Motor neuron (in vitro differentiated cells): ENCODE measurements at places on chromosomes 2 and 18.

DNA sequence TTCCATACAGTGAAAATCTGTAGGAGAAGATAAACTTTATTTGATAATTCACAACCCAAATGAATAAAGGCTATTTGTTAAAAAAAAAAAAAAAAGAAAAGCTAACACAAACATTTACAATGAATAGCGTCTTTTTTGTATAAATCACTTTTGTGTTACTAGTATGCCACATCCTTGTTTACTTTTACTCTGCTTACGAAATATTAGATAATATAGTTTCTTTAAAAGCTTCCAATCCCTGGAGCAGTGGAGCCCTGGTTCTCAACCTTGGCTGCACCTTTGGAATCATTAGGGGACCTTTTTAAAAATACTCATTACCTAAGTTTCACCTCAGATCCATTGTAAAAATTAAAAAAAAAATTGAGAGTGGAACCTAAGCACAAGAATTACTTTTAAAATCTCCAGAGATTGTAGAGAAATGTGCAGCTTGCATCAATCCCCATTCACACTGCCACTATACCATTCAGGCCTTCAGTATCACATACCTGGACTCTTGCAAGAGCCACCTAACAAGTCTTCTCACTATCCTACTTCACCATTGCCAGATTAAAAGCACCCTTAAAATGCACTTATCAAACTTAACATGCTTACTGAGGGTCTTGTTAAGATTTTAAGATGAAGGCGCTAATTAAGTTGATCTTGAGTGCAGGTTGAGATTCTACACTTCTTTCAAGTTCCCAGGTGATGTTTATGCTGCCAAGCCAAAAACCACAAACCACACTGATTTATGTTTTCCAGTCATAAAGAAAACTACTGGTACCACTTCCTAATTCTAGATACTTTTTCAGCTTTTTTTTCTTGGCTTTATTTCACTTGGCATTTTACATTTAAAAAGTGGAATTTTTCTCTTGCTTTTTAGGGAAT, 59.7 kb upstream of the ZC3H15 start:
- no peak for ATAC-seq

- no peak for ATAC-seq
Measured at GRCh38 chr2:3643371-3644245, 14.4 kb upstream of the ALLC start.

GRCh38 chr2:240211598-240212424, 71.4 kb upstream of the OTOS start:
- no peak for ATAC-seq

- ATAC-seq, result no peak
Measured at GRCh38 chr2:189152483-189152882, 27.1 kb downstream of the COL5A2 start.

DNA sequence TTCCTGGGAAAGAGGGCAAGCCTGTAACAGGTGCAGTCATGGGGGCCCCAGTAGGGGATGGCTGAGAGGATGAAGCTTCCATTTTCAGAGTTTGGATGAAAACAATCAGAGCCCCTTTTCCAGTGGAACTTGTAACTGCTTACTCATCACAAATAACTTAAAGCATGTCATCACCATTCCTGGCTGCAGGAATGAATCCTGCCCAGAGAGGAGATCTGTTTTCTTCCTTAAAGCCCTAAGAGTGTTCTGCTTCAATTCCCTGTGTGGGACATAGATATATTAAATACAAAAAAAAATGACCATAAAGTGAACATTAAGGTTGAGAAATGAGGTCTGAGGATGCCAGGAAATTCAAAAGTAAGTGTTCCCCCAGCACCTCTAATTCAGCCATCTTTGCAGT, 183.4 kb upstream of the MEIS1 start:
- no peak for ATAC-seq

GRCh38 chr2:219499555-219499954, 864 bp downstream of the GMPPA start:
- ATAC-seq, result no peak

- ATAC-seq, result no peak
Measured at GRCh38 chr18:28875059-28875458, 698.1 kb upstream of the CDH2 start.

- no peak for ATAC-seq
Measured at GRCh38 chr2:29225814-29226213, 110.6 kb downstream of the CLIP4 start.

DNA sequence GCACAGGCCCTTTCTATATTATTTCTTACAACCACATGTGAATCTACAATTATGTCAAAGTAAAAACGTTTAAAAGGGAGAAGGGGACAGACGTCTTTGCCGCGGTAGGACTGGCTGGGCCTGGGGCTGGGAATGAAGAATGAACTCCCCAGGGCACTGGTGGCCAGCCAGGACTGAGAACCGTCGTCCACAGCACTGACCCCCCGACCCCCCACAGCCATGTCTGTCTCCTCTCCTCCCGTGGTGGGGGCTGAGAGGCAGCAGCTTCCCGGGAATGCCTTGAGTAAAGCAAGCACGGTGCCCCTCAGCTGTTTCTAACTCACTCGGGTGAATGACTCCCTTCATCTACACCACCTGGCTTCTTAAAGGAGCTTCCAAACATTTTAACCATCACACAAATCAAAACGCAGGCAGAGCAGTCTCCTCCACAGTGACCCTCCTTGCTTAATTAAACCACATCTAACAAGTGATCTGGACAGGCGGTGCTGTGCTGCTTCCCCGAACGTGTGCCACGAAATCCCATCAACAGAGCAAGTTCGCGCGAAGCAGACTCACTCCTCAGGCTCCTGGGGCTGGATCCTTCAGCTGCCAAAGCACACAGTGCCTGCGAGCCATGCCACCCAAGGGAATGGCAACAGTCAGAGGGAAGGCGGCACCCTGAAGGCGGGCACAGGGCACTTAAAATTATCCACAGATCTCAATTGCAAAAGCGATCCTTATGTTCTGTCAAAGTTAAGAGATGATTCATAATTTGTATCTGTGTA, 217.7 kb downstream of the EIPR1 start:
- ATAC-seq, result no peak

DNA sequence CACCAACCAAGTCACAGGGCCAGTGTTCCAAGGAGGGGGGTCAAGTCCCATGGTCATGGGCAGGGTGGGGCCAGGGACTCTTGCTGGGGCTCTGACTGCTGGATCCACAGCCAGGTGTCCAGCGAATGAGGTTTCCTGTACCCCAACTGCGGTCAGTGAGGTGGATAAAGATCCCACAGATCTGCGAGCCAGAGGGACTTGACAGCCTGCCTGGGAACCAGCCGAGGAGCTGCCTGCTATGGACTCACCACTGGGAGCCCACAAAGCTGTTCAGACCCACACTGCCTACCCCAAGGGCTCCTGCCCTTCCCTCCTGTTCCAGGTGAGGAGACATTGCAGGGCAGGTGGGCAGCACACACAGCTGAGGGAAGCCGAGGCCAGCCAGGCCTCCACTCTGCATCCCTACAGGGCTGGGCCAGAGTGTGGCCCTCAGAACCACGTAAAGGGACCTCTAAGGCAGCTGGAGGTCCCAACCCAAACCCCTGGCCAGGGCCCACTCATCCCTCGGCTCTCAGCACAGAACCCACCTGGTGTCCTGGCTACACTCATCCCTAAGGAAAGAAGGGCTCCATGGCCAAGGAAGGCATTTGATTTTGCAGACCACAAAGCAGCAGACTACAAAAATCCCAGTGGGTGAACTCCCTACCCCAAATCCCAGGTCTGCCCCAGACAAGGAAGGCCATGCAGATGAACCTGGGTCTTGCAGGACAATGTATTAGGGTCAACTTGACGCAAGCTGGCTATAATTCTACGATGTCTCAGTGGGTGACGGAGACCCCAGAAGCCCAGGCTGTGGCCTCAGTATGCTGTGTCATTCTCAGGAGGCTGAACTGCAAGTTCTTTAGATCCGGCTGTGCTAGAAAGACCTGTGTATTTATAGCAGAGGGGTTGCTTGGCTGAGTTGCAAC, 209.2 kb downstream of the MGAT5 start:
- no peak for ATAC-seq

DNA sequence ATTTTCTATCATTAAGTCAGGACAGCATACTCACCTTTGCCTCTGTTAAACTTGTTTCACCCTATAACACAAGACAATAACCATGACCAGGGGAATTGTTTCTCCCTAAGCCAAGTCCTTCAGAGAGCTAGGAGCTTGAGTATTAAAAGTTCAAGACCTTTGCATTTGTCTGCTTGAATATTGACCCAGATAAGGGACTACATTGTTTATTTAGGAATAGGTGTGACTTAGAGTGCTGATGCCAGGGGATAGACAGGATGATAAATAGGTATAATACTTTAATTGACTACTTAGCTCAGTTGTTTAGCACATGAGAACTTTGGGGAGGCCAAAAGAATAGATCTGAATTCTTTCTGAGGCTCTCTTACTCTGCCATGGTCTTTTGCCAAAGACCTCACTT, 185.8 kb downstream of the FMNL2 start:
- ATAC-seq, result no peak

DNA sequence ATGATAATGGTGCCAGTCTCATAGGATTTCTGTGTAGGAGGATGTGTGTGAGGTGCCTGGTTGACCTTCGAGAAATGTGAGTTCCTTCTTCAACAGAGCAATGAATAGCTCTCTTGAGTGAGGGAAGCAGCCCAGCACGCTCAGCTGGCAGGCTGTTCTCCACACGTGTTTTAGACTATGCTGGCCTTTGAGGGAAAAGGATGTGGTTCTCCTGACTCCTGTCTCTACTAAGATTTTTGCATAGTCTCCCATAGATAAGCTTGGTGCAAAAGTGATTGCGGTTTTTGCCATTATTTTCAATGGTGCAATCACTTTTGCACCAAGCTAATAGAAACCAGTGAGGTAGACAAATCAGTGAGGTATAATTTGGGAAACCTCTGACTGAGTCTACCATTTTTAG, 284.1 kb downstream of the SLC4A3 start:
- no peak for ATAC-seq

DNA sequence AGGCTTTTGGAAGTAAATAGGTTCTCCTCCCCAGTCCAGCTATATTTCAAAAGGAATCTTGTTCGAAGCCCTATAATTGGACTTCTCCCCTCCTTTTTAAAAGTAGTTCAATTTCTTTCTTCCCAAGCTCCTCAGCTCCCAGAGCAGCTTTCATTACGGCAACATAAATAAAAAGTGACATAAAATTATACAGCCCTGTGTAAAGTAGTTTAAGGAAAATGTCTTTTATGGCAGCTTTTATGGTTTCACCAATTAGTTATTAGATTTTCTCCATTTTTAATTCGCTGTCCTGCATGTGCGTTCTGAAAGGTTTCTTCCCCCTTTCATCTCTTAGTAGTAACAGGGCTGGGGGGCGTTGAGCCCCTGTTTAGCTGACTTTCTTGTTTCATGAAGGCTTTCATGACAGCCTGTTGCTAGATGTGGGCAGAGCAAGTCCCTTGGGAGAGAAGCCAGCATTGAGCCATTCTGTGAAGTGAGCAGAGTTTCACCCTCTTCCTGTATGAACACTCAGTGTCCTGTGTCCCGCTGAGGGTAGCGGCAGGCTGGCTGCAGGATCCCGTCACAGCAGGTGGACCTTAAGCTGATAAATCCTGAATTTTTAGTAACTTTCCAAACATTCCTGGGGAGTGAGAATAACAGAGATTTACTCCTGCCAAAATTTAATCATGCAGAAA, 229.7 kb upstream of the SPRED2 start:
- peak; percentile 35 for ATAC-seq

- no peak for ATAC-seq
Measured at GRCh38 chr2:132627536-132627935, 42.5 kb downstream of the LYPD1 start.

GRCh38 chr18:62450546-62451410, 72.0 kb upstream of the ZCCHC2 start:
- ATAC-seq, result peak; percentile 85

DNA sequence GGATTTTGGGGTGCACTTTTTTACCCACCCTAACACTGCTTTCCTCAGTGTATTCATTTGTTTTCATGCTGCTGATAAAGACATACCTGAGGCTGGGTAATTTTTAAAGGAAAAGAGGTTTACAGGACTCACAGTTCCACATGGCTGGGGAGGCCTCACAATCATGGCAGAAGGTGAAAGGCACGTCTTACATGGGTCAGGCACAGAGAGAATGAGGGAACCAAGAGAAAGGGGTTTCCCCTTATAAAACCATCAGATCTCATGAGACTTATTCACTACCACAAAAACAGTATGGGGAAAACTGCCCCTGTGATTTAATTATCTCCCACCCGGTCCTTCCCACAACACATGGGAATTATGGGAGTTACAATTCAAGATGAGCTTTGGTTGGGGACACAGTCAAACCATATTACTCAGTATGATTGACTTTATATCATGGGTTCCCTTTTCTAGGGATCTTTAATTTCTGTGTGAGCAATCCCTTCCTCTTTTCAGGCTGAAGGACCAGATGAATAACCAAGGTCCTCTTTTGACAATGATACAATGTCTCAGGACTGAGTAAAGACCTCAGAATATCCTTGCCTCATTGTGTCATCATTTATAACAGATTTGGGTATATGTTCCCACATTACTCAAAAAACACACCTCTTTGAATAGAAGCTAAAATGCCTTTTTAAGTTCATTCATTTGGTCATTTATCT, 100.1 kb upstream of the TRIB2 start:
- ATAC-seq, result no peak

DNA sequence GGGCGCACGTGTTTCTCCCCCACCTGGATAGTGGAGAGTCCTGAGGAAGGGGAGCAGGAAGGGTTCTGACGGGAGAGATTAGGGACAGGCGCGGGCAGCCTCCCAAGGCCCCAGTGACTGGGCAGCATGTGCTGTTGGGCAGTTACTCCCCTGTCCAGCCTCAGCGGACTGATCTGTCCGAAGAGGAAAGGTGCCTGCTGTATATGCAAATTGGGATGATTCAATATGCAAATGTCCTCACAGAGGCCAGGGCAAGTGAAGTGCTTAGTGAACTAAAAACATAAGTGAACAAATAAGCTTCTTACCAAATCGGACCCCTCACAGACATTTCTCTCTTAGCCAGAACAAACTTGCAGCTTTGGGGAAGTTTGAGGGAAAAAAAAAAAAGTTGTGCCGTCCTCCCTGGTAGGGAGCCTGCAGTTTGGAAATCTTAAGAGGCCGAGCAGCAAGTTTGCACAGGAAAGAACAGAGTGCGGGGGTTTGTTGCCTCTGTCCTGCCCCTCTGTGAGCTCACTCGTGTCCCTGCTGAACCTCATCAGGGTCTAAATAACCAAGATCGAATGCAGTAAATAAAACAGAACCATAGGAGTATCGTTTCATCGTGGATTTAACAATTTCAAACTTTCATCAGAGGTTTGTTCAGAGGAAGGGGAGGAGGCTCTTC, 141.4 kb downstream of the KCTD1 start:
- peak; percentile 69 for ATAC-seq

DNA sequence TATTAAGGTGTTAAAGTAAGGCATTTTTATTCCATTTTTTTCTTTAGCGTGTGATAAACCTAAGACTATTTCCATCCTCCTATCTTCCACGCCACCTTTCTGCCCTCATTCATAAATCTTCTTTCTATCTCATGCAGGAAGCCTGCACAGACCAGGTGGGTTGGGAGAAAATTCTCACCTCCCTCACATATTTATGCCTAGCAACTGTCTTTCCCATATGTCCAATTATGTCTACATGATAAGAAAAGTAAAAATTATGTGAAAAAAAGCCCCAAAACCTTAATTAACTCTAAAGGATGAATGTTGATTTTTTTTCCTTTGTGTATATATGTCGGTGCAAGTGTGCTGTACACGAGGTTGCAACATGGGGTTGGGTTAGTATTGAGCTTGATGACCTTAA, 225.6 kb upstream of the GCFC2 start:
- ATAC-seq, result no peak

GRCh38 chr2:12884713-12885282, 168.1 kb downstream of the TRIB2 start:
- ATAC-seq, result peak; percentile 23
